ENCODE measurements at places on chromosomes 1 and 21. TPM values are rescaled to one million over a fixed set of nuclear protein-coding genes. Genes with fewer than 3 reads are reported as not detected.

Gene ZBTB8A
- 4.7 TPM for total RNA-seq

Gene LAMC1
- 412 TPM for total RNA-seq

Gene LCE6A
- total RNA-seq: not detected

Gene RIPPLY3
- not detected for total RNA-seq

Gene LRRC7
- total RNA-seq: 0.19 TPM

Gene CD1B
- total RNA-seq: not detected

Gene MAP1LC3C
- not detected for total RNA-seq

Gene S100A7
- not detected for total RNA-seq

Gene RGS8
- total RNA-seq: under 0.01 TPM

Gene PLXNA2
- total RNA-seq: 43.1 TPM

Gene TINAGL1
- 542 TPM for total RNA-seq

Gene RNU1-2
- 6,751 TPM for total RNA-seq

Gene CFAP74
- total RNA-seq: not detected

Gene SYT6
- under 0.01 TPM for total RNA-seq

Gene MYOG
- not detected for total RNA-seq

Gene SFN
- 0.16 TPM for total RNA-seq

Gene OR2AJ1
- total RNA-seq: not detected
